ENCODE measurements at places on chromosomes 6 and 20.

DNA sequence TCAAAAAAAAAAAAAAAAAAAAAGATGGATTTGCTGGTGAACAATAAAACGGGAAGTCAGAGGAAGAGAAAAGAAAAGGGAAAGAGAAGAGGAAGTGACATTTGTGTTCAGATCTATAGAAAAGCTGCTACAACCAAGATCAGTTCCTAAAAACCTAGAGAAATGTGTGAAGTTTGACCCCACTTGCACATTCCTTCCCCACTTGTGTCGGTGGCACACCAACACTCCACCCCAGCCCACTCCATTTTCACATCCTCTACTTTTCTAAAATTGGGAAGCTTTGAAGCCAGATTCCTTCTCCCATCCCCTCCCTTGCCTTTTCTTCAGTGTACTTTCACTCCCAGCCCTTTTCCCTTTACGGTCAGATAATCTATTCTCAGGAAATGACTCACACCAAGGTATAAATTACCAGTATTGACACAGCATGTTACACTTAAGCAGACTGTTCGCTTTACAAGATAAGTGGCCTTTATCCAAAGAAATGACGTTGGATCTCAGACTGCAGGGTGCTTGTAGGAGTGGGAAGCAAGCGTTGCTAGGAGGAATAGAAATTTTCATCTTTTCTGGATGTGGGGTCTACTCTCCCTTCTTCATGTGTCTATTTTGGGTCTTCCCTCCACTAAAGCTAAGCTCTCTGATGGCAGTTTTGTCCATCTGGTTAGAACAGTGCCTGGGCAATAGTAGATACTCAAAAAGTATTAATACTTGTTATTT lies 92.5 kb upstream of the ADGRF1 start:
- no peak for DNase-seq

GRCh38 chr6:135128268-135128914 lies 52.7 kb upstream of the MYB start:
- DNase-seq: peak; percentile 68

DNA sequence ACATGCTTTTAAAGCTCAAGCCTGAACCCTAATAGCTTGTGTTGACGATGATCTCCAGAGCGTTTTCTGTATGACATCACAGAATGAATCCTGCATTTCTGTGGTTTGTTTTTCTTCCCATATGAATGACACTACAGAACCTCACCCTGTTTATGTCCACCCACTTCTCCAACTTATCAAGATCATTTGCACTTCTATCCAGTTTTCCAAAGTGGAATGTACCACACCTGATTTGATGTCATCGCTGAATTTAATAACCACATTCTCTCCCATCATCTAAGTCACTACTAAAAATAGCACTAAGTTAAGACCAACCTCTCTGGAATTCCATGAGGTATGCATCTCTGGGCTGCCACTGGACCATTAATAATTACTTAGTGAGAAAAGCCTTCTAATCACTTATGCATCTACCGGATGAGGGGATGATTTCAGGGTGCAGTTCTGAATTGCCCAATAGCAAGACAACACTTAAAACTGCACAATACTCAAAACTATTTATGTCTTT lies 33.3 kb upstream of the CITED2 start:
- no peak for DNase-seq

GRCh38 chr6:20906945-20907344 lies 372.7 kb downstream of the CDKAL1 start:
- DNase-seq: no peak

- no peak for DNase-seq
Measured at GRCh38 chr20:62606016-62606415, 36.3 kb upstream of the SLCO4A1 start.

DNA sequence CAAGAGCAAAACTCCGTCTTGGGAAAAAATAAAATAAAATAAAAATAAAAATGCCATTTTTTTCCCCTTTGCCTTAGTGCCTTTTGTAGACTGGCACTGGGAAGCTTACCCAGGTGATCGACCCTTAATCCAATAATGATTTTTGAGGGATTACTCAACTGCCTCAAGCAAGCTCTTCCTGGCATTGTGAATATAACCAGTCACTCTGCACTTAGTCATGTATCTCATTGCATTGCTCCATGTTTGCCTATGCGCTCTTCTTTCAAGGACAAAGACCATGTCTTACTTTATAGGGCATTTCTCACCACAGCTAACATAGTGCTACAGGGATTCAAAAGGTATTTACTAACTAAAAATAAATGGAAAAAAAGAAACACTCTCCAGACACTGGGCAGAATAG lies 13.0 kb downstream of the GFOD1 start:
- DNase-seq: no peak

DNA sequence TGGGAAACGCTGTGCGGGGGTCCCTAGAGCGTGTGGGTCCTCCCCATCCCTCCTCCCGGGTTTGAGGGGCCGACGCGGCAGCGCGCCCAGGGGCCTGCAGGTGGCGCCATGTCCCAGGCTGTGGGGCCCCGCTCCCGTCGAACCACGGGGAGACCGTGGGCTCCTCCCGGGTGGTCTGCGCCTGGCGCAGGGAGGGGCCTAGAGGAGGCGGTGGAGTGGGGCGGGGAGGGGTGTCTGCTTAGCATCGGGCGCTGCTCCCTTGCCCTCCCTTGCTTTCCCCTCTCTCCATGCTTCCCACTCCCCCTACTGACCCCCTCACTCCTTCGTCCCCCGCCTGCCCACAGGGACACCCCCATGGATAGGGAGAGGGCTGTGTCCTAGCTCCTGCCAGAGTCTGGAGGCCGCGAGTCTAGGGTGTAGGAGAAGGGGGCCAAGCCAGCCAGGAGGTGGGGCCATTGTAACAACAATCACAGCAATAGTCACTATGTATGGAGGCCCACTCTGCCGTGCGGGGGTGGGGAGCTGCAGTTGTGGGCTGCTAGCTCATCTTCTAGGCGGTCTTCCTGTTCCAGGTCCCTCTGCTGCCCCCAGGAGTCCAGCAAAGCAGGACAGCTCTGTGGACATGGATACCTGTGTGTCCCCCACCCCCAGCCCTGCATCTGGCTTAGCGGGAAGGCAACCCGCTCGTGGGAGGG lies 51.7 kb downstream of the CHMP4B start:
- peak; percentile 68 for DNase-seq

DNA sequence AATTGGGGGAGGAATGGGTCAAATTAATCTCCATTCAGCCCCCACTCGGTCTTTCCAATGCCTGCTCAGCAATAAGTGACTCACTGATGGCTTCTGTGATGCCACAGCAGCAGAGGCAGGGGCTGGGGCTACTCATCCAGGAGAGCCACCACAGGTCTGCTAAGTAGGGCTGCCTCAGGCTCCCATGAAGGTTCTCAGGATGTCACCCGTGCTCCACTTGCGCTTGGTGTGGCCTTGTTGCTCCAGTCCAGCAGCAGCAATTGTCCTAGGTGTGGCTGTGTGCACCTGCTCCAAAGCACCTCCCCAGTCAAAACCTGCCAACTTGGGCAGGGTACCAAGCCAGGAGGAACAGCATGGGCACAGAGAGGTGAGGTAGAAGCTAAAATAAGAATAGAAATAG lies 627 bp upstream of the LY6G6C start:
- DNase-seq: no peak

DNA sequence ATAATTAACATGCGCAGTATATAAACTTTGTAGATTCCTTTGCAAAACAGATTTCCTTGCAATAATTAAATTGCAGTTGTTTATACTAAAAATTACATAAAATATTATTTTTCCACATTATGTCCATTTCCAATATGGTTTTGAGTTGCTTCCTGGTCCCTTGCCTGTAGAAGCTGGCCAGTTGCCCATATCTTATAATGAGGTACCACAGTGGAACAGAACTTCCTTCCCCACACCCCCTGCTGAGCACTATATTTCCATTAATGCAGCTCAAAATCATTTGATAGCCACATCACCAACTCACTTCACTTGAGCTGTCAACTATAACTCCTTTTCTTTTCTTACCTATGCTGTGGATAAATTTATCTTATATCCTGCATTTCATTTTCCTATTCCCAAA lies 194.6 kb downstream of the DST start:
- no peak for DNase-seq

DNA sequence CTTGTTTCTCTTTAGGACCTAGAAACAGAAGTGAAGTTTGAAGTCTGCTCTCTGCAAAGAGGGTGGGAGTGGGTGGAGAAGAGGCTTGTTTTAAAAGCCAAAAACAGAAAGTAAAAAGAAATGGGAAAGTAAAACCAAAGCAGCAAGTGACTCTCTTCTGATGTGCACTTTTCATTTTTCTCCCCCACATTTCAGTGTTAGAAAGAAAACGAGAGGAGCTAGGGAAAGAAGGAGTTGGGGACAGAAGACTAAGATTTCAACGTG lies 1.3 kb downstream of the C6orf141 start:
- no peak for DNase-seq

DNA sequence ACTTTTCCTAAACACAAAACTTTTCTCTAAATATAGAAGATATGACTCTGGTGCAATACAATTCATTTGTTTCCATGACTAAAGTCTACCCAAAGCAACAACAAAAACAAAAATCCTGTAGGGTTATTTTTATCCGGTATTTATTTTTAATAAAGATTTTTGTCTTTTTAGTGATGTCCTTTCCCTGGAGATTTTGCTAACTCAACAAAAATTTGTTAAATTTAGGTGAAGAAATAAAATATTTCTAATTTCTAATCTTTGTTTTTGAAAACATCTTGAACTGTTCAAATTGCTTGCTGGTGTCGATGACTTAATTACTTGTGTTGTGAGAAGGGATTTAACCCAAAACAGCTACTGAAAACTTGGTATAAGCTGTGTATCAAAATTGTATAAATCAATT lies 741.8 kb downstream of the HDGFL1 start:
- no peak for DNase-seq

DNA sequence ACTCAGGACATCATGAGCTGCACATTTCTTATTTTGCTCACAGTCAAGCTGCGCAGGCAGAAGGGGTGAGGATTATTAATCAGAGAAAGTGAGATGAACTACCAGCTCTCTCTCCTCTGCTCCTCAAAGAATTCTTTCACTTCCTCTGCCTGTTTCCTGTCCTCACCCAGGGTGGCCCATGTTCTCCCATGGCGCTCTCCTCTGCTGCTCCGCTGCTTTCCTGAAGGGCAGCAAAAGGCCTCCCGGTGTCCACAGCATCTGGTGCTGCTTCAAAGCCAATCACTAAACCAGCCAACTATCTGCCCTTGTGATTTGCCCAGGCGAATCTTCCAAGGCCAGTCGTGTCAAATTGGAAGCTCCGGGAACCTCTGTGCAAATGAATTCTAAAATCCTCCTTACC lies 324.2 kb downstream of the TPBG start:
- no peak for DNase-seq

GRCh38 chr20:51121901-51122412 lies 99.0 kb upstream of the KCNG1 start:
- no peak for DNase-seq

DNA sequence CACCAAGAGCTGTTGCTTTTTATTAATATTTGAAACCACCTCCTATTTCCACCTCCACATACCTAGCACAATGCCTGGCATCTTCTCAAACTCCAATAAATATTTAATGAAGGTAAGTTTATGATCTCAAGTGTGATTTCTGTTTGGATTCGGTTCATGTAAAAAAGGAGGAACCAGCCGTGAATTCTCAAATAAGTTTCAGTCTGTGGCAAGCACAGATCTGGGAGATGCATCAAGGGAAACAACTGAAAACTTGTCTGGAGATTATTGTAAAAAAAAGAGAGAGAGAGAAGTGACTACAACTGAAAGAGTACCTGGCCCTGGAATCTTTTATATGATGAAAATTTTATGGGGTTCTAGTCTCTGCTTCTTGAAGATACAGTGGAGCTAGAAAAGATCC lies 52.8 kb upstream of the PNRC1 start:
- DNase-seq: no peak

- DNase-seq: no peak
Measured at GRCh38 chr6:99189823-99190721, 159.4 kb downstream of the FAXC start.

DNA sequence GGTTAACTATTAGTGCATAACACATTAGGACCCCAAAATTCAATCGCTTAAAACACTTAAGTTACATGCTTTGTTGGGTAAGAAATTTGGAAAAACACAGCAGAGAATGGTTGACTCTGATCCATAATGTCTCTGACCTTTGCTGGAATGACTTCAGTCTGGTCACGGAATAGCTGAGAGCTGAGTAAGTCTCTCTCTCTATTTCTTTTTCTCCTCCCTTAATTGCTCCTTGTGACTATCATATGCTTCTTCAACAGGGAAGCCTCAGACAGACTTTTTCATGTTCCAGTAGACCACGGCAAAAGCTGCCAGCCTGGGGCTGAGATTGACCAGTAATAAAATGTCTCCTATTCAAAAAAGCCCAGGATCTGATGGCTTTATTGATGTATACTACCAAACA lies 4.8 kb downstream of the OR12D1 start:
- no peak for DNase-seq

DNA sequence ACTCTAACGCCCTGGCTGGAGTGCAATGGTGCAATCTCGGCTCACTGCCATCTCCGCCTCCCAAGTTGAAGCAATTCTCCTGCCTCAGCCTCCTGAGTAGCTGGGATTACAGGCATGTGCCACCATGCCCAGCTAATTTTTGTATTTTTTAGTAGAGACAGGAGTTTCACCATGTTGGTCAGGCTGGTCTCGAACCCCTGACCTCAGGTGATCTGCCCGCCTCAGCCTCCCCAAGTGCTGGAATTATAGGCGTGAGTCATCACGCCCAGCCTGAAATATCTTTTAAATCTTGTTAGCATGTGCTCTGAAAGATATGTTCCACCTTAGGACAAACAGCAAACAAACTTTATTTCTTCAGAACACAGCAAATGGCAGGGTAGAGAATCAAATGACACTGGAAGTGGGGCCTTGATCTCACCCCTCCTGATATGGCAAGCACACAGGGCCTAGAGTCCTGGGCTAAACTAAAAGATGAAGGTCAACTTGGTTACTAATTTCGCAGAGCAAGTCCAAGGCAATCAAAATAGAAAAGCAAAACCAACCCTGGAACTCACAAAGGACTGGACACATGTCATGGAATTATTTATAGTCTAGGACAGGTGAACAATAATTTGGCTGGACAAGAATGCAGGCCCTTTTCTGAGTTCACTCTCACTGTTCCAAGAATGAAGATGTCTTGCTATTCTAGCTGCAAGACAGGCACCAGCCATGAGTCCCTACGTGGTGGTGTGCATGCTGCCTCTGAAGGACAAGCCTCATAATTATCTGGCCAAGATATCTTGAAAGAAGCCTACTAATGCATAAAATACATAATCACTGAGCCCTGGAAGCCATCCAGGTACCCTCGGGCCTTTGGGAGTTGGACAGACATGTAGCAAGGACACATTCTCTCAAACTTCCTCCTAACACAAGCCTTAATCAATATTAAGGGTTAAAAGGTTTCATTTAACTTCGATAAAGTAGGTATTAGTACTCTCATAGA lies 35.6 kb downstream of the B4GALT5 start:
- no peak for DNase-seq

- no peak for DNase-seq
Measured at GRCh38 chr6:158854214-158855101, 35.3 kb upstream of the EZR start.

DNA sequence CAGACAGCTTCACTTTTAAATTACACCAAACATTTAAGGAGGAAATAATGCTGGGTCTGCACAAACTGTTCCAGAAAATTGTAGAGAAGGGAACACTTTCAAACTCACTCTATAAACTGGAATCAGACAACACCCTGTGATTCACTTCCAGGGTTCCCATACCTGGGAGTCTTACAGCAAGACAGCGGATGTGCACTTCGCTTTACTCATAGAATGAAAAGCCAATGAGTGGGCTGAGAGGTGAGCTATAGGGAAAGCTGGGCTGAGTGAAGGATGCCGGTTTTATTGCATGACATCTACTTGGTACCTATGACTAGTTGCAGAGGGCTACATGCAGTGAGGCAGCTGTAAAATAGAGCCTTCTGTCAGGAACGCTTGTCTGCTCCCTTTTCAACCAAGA lies 152.1 kb downstream of the FNDC1 start:
- DNase-seq: no peak

All from stimulated activated naive CD8-positive, alpha-beta T cell treated with anti-CD3 and anti-CD28 coated beads, Interleukin-15, Interleukin-2, amounts not matched to agents 100 U/mL and 50 U/mL, for 24 hours (primary cell).